Activated T-cell treated with anti-CD3 and anti-CD28 coated beads for 1 hour (primary cell): ENCODE measurements at places on chromosomes 6 and 20.

GRCh38 chr6:154197196-154197860, 158.3 kb downstream of the OPRM1 start:
- DNase-seq = no peak

GRCh38 chr6:130460934-130461333, 95.1 kb downstream of the TMEM200A start:
- DNase-seq = no peak

DNA sequence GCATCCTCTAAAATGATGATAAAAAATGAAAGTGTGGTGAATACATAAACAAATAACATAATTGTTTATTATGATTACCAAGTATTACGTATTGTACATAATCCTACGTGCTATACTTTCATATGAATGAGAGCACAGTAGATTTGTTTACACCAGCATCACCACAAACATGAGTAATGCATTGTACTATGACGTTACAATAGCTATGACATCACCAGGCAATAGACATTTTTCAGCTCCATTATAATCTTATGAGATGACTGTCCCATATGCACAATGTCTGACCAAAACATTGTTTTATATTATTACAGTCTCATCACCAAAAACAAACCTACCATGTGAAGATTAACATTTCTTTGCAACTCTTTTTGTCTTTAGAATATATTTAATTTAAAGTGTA, 225.7 kb upstream of the TENT5A start:
- no peak for DNase-seq

GRCh38 chr20:46600286-46600752, 49.9 kb upstream of the OCSTAMP start:
- DNase-seq = no peak

DNA sequence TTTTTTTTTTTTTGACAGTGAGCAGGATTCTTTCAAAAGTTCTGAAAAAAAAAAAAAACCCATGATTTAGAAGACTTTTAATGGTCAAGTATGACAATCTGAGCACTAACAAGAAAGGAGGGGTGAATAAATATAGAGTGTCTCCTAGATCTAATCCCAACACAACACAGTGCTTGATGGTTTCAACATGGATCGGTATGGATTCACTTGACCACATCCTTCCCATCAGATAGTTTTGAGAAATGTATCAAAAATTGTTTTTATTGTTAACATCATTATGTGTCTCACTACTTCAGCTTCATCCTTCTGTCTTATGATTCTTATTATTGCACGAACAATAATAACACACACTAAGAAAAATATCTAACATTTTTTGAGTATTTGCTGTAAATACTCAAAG, 21.0 kb downstream of the KIF13A start:
- no peak for DNase-seq
